Activated CD4-positive, alpha-beta T cell treated with anti-CD3 and anti-CD28 coated beads, Interleukin-2, amount 50 U/mL, for 48 hours (primary cell): ENCODE measurements at places on chromosomes 6 and 20.

DNA sequence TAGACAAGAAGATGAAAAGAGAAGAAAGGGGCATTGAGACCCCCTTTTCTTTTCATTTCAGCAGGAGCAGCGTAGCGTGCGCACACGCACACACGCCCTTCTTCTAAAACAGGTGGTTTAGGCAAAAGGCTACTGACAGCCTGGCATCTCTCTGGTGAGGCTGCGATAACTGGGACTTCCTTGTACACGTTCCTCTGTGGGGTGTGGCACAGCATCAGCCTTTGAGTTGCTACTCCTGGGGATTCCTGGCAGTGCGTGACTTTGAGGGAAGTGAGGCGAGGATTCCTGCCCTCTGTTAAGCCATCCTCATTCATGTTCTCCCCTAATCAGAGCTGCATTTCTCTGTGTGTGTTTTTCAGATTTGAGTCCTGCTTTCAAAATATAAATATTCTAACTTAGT is 94.7 kb downstream of the TMEM170B start:
- DNase-seq: no peak

GRCh38 chr6:79712616-79713135 is 81.5 kb downstream of the SH3BGRL2 start:
- no peak for DNase-seq

DNA sequence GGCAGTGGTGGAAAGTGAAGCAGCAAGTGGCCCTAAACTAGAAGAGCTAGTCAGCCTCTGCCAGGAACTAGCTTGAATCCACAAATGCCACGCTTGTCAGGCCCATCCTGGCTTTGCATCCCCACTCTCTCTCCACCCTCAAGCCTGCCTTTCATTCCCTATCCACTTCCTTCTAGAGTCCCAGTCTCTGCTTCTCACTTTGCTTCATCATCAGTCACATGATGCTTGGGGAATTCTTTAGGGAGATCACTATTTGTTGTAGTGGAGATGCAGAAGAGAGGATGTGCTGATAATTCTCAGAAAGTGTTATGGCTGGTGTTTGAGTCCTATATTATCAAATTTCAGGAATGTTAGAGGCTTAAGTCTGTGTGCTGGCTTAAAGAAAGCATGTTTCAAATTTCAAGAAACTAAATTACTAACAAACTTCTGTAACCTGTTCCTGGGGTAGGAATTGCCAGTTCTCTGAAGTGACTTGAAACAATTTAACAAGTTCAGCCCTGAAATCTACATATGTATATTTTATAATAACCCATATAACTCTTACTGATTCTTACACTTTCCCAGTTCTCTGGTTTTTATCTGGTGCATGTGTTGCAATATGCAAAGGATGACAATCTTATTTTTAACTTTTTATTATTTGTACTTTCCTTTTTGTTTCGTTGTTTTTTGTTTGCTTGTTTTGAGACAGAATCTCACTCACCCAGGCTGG is 7.5 kb downstream of the TRIM39 start:
- DNase-seq: no peak

DNA sequence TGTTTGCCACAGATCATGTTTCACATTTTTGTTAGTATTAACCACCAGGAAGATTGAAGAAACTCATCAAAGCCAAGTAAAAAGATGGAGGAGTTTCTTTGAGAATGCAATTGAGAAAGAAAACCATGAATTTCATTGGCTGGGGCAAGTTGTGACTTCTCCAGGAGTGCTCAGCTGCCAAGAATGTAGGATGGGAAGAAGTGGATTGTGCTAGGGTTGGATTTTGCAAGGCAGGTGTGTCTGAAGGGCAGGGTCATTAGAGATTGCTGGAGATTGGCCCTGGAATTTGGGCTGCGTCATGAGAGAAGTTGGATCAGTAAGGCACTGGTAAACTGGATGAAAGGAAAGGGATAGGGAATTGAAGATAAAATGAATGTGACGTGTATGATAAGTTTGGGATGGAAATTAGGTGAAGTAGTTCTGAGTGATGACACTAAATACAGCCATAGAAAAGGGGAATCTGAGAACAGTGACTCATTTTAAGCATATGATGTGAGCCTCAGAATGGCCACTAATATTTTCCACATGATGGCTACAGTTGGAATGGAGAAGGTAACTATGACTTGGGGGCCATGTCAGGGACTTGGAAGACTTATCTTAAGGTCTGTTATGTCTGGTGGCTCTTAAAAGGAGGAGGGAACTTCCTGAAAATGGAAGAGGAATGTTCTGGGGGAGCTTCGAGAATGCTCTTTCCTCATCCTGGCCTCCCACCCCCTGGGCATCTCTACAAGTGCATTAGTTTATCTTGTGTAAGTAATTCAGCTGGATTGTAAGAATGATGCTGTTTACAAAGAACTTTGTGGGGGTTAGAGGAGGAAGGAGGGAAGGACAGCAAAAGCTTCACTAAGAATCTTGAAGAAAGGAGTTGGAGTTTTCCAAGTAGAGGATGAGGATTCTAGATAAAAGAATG is 27.8 kb upstream of the ERVFRD-1 start:
- no peak for DNase-seq

DNA sequence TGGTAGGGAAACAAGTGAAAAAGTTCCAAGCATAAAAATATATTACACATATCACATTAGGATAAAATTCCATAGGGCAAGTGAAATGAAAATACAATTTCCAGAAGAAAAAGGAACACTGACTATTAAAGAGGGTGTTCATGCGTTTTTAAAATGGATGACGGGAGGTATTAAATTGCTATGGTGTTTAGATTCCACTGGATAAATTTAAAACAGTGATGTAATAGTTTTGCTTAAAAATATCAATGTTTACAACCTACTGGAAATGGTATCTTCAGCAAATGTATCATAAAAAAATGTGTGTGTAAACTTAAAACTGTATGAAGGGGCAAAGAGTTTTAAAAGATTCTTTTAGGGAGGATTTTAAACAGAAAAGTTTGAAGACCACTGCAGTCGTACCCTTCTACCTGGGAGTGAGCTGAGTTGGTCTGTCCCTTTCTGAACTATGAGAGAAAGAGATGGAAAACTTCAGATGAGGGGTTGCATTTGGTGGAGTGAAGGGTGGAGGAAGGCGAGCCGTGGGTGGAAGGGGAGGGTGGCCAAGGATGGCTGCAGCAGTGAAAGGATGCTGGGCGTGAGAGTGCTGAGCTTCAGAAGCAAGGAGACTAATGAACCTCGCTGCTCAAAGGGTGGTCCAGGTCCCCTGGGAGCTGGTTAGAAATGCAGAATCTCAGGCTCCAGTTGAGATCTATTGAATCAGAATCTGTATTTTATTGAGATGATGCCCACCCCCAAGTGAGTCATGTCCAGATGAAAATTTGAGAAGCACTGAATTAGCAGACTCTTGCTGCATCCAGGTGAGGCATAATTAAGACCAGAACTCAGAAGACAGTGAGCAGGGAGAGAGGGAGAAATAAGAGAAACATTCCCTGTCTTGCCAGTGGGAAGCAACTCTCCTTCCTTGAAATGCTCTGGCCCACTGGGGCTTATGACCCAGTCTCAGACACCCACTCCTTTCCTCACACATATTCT is 54.5 kb upstream of the MRPS10 start:
- no peak for DNase-seq

DNA sequence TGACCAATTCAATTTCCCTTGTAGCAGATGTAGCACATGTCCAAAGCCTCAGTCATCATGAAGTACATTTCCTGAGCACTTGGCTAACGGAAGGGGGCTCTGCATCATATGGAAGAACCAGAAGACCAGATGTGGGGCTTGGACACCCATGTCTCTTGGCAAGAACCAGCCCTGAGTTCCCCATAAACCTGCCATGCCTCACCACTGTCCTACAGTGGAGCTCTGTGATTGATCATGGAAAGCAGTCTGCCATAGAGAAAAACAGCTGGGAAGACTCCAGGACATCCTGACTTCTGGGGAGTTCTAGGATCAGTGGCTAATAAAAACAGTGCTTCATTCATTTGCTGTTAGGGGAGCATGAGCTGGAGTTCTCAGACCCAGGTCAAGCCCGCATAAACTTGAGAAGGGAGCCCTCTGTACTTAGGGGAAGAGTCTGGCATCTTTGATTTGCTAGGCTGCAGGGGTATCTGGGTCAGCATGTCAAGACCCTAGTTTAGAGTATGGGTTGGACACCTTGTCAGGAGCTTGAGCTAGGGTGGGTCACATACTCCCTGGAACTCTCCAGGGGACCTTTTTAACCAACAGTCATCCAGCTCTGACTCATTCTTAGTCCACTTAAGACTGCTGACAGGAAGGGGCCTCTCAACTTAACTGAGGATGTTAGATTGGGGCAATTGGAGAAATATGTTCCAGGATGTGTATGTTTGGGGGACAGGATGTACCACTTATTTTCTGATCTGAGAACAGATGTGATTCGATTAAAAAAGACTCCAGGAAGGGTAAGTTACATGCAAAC is 26.3 kb upstream of the TRAM2 start:
- no peak for DNase-seq

- peak; percentile 40 for DNase-seq
Observed at GRCh38 chr6:84774157-84774984, 10.0 kb upstream of the TBX18 start.

GRCh38 chr6:125259354-125259736 is 42.4 kb downstream of the HDDC2 start:
- no peak for DNase-seq

DNA sequence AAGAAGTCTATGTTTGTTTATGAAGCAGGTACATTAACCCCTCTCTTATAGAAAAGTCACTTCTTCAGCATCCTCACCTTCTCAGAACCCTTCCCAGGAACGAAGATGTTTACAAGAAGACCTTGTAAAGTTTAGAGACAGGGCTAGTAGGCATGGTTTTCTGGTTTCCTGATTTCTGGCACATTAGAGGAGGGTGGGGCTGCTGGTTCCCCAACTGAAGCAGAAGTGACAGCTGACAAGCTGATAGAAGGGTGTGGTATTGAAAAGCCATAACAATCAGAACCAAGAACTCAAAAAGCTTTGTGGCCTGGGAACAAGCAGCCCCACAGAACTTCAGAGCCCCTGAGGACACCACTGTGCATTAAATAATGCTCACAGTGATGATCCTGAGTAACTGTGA is 91.2 kb downstream of the RTN4IP1 start:
- DNase-seq: no peak

GRCh38 chr6:50093116-50093937 is 43.6 kb upstream of the DEFB112 start:
- no peak for DNase-seq

DNA sequence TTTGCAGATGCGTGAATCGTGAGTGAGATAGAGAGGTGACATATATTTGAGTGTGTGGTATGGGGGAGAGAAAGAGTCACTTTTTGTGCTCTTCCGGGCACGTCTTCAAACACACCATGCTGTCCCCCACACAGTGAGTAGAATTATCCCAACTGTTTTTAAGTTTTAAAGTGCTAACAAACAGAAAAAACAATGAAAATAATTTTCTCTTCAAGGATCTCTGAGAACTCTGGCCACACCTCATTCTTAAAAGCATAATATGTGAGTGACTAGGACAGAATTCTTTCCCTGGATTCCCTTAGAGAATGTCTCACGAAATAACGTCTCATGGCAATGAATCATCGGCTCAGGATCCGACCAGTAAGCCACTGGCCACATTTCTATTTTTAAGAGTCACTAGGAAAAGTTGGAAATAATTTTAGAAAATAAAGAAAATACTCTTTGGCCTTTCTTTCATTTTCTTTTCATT is 235.7 kb upstream of the ZNF217 start:
- no peak for DNase-seq

DNA sequence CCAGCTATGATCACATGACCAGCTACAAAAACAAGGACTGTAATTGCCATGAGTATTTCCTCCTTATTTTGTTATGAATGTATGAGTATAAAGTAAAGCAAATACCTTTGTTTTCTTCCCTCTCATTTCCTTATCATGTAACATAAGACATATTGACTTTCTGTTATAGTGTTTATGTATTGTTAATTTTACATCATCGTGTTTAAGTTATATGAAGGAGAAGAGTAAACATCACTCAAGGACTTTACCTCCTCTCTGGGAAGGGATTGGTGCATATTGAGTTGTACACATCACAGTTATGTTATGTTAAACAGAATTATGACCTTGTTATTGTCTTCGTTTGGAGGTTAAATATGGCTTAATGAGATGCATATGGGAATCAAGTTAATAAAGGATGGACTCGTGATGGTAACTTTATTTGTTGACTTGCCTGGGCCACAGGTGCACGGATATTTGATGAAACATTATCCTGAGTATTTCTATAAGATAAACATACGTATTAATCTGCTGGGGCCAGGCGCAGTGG is 57.3 kb upstream of the CNKSR3 start:
- no peak for DNase-seq

DNA sequence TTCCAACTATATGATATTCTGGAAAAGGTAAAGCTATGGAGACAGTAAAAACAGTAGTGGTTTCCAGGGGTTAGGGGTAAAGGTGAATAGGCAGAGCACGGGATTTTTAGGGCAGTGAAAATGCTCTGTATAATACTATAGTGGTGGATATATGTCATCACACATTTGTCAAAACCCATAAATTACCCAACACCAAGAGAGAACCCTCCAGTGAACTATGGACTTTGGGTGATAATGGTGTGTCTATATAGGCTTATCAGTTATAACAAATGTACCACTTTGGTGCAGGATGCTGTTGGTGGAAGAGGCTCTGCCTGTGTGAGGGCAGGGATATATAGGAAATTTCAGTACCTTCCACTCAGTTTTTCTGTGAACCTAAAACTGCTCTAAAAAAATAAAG is 149.9 kb downstream of the GPX5 start:
- DNase-seq: no peak

- DNase-seq: no peak
Observed at GRCh38 chr6:137866200-137866913, 702 bp upstream of the TNFAIP3 start.

DNA sequence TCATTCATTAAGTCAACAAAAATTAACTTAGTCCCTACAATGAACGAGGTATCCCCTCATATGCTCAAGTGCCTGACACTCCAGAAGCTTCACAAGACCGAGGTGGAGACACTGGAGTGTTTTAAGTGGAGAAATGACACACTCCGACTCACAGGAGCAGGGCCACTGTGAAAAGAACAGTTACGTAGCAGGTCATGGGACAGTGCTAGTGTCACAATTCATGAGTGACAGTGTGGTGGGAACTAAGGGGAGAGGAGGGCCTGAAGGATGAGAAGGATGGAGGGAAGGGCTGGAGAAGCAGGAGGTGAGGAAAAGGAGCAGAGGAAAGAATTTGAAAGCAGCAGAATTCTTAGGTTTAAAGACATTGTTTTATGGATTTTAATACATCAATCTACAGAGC is 1.3 kb upstream of the HLA-A start:
- DNase-seq: no peak

DNA sequence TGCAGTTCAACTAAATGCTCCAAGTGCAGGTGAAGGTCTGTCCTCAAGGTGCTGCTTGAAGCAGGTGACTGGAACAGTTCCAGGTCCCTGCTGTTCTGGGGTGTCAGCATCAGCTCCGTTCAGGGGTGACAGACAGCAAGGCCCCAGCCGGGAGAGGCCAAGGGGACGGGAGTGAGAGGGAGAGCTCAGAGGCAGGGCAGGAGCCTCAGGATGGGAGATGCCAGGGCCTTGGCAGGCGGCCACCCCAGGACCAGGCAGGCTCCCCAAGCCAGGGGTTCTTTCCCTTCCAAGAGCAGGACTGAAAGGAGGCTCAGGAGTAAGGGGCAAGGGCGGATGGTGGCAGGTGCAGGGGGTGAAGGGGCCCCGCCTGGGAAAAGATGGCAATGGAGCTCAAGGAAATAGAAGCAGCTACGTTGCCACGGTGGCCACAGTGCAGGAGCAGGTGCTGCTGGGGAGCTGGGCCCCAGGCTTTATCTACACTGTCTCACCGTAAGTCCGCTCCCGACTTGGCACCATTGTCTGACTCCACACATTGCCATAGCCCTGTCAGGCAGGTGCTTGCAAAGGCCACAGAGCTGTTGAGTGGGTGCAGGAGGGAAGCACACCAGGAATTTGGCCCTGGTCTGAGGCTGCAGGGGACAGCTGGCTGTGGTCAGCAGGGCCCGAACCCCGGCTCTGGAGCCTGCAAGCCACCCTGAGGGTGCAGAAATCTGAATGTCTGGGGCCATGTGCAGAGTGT is 43.1 kb downstream of the ERMARD start:
- DNase-seq: no peak
